Kidney epithelial cell (primary cell): ENCODE measurements at places on chromosomes 2 and 18. TPM values are rescaled to one million over a fixed set of nuclear protein-coding genes. Genes with fewer than 3 reads are reported as not detected.
A peak's percentile ranks its signal among the peaks of the same experiment; 100 is the strongest.

DNA sequence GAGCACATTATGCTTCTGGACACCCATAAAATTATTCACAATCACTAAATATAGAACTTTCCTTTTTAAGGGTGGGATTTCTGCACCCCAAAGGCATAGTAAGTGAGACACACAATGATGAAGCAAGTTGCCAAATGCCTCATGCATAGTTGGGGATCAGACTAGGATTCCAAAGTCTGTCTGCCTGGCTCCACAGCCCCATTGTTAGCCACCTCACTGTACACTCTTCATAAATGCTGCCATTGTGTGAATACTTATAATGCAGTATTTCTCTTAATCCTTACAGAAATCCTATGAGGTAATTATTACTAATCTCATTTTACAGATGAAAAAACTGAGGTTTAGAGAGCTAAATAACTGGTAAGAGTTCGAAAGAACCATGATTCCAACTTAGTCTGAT, 738.6 kb downstream of the ERBB4 start:
- DNase-seq: no peak

DNA sequence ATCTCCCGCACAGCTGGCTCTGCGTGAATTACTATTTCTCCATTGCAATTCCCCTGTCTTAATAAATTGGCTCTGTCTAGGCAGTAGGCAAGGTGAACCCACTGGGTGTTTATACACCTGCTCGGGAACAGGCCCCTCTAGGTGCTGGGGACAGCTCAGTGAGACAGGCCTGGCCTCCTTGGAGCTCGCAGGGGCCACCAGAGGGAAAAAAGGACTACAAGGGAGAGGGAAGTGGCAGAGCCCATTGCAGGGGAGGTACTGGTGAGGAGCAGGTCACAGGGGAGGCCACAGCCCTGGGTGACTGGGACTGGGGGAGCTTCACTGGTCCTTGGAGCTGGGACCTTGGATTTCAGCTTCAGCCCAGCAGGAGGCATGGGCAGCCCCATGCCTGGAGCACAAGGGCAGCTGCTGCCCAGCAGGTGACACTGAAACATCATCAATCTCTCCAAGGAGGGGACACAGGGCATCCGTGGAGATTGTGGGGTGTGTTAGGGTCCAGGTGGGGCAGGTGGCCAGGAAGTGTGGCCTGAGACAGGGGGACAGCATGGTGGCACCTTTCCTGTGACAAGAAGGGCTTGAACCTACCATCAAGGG, 31.2 kb downstream of the NGEF start:
- no peak for DNase-seq

DNA sequence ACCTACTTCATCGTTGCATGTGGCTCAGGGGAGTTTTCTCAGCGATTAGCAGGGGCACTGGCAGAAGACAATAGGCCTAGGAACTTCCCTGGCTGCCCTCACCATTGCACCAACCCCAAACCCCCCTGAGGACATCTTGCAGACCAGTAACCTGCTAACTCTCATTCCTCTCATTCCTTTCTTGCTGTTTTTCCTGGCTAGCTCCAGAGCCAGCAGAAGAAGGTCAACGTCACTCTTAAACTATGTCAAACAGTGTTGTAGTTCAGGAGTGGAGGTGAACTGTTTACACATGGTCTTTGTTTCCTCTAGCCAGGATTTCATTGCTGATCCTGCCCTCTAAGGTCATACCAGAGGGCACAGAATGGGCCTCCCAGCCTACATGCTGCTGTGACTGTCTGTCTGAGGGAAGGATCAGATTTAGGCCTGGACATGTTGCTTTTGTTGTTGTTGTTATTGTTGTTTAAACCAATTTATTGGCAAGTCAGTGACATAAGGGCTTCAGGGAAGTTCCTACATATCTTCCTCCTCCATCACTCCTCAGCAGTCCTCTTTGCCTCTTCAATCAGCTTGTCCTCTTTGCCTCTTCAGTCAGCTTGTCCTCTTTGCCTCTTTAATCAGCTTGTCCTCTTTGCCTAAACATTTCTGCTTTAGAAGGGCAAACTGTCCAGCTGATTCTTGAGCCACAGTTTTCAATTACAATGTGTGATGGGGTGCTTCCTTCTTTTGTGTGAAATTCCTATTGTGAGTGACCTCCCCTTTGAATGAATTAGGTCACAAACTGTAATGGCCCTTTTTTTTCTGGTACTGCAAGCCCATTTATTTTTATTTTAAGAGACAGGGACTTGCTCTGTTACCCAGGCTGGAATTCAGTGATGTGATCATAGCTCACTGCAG, 471.9 kb upstream of the TNP1 start:
- DNase-seq: peak; percentile 90

DNA sequence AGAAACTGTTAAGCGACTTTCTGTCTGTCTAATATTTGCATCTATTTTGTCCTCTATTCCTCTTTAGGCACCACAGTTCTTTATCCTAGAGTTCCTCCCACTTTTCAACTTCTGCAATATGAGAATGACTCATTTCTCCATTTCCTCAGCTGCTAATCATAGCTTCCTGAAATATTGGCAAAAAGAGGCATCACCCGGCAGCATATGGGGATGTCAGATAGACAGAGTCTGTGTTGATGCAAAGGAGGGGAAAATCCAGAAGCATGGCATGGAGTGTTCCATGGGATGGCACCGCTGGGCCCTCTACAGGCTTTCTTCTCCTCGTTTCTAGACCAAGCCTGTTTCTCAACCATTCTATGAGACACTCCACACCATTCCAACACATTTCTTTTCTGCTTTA, 93.4 kb downstream of the DOCK10 start:
- no peak for DNase-seq

- no peak for DNase-seq
These were observed 59.7 kb upstream of the CAPN13 start for GRCh38 chr2:30866974-30867373.

GRCh38 chr2:187250137-187250536, 197.9 kb downstream of the CALCRL start:
- DNase-seq: no peak

- DNase-seq: no peak
These were observed 24.4 kb upstream of the ACKR3 start for GRCh38 chr2:236545248-236545658.

- no peak for DNase-seq
These were observed 781.3 kb upstream of the ID2 start for GRCh38 chr2:7900593-7900992.

GRCh38 chr18:63088262-63088661, 231.3 kb downstream of the BCL2 start:
- DNase-seq: no peak

- DNase-seq: no peak
These were observed 31.9 kb upstream of the RPIA start for GRCh38 chr2:88659538-88659915.

GRCh38 chr2:120720746-120721375, 14.8 kb upstream of the GLI2 start:
- DNase-seq: no peak

Gene SERPINB13
- not detected in 2 replicates for total RNA-seq

Gene NHEJ1
- 16.1 and 19.1 TPM in 2 replicates for total RNA-seq

Gene RAB27B
- 0.96 and 1.6 TPM in 2 replicates for total RNA-seq
